ENCODE measurements at places on chromosomes 7 and 10.

GRCh38 chr10:110174816-110175215 lies 32.6 kb upstream of the MXI1 start:
- DNase-seq = no peak

DNA sequence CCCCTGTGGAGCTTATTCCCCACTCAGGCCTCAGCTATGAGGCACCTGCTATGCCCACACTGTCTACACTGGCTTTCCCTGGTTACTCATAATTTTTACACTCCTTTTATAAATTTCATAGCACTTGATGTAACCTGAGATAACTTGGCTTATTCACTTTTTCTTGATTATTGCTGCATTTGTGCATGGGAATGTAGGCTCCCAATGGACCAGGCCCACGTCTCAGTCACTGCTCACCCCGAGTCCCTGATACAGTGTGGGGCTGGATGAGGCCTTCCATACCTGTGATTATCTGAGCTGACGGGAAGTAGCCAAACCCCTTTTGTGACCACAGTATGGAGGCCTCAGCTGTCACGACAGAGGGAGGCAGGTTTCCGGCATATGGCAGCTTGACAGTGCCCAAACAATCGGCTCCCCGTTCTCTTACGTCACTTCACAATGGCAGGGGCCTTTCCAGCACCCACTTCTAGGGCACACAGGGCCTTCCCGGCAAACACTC lies 645.3 kb downstream of the ACTR3B start:
- no peak for DNase-seq

- DNase-seq = no peak
Observed at GRCh38 chr10:23419655-23420329, 19.1 kb upstream of the OTUD1 start.

GRCh38 chr10:7493996-7494395 lies 83.2 kb upstream of the SFMBT2 start:
- no peak for DNase-seq

DNA sequence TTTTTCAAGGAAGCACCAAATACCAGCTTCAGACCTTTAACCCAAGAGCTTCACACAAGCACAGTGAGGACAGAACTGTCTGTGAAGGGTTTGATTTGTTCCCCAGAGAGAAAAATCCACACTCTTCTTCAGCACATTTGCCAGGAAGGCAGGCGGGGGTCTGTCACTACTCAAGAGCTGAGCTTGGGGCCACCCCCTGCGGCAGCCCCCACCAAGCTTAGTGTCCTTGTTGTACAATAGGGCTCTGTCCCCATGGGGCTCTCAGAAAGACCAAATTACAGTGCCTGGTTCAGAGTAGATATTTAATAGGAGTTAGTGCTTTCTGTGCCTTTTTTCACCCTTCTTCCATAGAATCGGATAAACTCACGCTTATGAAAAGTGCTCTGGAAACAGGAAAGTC lies 12.4 kb downstream of the ECHDC3 start:
- no peak for DNase-seq

DNA sequence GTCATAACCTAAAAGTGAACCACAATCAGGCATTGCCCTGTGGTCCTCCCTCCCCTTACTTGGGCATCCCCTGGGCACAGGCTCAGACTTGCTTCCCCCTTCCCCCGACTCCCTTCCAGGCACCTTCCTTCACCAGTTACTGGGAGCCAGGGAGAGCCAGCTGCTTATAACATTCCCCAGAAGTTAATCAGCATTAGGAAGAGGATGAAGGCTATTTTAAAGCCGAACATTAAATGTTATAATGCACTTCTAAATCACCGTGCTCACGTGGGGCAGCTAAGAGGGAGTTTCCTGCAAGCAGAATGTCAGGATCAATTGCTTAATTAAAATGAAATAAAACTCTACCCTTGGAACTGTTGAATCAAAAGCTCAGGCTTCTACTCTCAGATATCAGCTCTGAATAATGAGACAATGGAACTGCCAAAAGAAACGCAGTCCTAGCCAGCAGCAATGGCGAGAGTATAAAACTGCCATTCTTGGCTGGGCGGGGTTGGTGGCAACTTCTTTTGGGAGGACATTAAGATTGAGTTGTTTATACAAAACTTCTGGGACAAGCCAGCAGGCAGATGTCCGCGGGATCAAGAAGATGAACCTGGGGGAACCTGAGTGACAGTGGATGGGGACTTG lies 169.5 kb downstream of the FANK1 start:
- DNase-seq = peak; percentile 40

GRCh38 chr7:28979776-28980175 lies 21.6 kb upstream of the TRIL start:
- DNase-seq = no peak

DNA sequence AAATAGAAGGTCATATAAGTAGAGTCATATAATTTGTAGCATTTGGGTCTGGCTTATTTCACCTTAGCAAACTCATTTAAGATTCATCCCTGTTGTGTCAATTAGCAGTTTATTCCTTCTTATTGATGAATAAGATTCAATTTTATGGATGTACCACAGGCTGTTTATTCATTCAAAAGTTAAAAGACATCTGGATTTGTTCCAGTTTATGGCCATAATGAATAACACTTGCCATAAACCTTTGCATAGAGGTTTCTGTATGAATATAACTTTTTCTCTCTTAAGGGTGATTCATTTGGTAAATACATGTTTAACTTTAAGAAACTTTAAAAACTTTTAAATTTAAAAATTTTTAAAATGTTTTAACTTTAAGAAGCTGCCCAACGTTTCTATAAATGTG lies 66.4 kb downstream of the CPED1 start:
- no peak for DNase-seq

GRCh38 chr10:21396889-21397288 lies 128.6 kb downstream of the SKIDA1 start:
- DNase-seq = no peak

DNA sequence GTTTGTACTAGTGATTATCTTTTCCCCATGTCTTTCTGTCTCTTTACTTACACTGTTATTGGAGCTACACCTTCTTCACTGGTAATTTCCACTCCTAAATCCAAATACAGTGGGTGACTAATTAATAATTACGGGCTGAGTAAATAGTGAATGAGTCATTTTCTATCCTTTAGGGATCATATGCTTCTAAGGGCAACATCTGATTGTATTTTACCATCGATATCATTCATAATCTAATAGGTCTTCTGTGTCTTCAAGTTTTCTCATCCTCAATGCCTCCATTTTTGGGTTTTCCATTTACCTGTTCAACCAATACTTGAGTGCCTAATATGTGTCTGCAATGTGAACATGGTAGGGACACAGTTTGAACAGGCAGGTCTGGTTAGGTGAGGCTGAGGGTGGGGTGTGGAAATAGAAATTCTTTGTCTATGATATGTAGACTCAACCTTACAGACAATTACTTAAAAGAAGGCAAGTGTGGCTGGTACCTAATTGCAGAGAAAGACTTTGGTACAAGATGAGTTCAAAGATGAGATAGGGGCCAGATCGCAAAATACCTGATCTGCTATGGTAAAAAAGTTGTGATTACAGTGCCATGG lies 5.9 kb upstream of the DHX32 start:
- DNase-seq = no peak

GRCh38 chr10:116126954-116127695 lies 145.9 kb downstream of the GFRA1 start:
- no peak for DNase-seq

GRCh38 chr7:74182453-74183090 lies 8.4 kb downstream of the EIF4H start:
- no peak for DNase-seq

DNA sequence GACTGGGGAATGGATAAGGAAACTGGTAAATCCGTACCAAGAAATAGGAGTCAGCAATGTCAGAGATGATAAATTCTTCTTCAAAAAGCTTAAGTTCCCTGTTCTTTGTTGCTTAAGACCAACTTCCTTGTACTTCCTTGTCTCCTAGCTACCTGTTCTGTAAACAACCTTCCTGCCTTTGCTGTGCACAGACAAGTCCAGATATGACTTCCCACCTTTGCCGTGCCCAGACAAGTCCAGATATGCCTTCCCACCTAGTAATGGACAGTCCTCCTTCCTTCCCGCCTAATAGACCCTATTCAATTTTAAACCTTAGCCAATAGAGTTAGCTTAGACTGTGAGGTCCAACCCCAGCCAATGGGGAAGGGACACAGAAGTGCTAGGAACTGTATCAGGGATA lies 2.5 kb upstream of the ZNF33A start:
- no peak for DNase-seq

- DNase-seq = no peak
Observed at GRCh38 chr7:55567571-55567970, 4.7 kb downstream of the VOPP1 start.

All from spinal cord (tissue), 10 donors.